ENCODE measurements at places on chromosomes 13 and 19. TPM values are rescaled to one million over a fixed set of nuclear protein-coding genes. Genes with fewer than 3 reads are reported as not detected.

The GSX1 gene
- total RNA-seq, result not detected

The TICAM1 gene
- 19.7 TPM for total RNA-seq

The GFY gene
- total RNA-seq, result not detected

- H3K4me1 ChIP-seq, result no peaks in the 10 kb centered on the region
- H3K4me3 ChIP-seq, result no peak overlapping the region
- peaks cover 62% of the 10 kb centered on the region for H3K36me3 ChIP-seq
- no peak overlapping the region for H3K27ac ChIP-seq
Measured at GRCh38 chr19:8821748-8822241, 10.3 kb downstream of the ZNF558 start.

DNA sequence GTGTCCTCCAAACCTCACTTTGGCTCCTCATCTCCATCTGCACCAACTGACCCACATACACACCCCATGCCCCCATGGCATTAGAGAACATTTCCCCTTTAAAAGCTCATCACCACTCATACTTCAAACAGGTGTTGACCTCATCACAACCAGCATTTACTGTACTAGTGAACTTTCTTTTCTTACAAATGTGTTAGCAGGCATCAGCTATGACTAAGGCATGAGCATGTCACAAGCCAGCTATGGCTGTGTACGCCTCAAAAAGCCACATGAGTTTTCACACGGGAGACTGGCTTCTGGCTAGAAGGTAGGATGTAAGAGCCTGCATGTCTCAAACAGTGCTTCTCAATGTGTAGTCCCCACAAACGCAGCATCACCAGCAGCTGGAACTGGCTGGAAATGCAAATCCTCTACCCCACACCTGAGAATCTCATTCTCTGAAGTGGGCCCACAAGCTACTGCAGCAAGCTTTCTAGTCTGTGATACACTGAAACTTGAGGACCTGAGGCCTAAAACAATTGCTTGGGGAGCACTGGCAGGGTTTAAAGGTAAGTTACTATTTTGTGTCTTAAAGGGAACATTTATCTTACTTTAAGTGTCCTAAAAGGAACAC lies 66.8 kb downstream of the TUBGCP3 start:
- no peak overlapping the region for H3K27ac ChIP-seq
- H3K4me3 ChIP-seq, result no peak overlapping the region
- no peak for DNase-seq
- H3K4me1 ChIP-seq, result no peaks in the 10 kb centered on the region
- H3K27me3 ChIP-seq, result no peaks in the 10 kb centered on the region
- peaks cover 49% of the 10 kb centered on the region for H3K36me3 ChIP-seq

- H3K4me3 ChIP-seq, result no peak overlapping the region
- no peaks in the 10 kb centered on the region for H3K27me3 ChIP-seq
- DNase-seq, result no peak
- no peaks in the 10 kb centered on the region for H3K36me3 ChIP-seq
- no peaks in the 10 kb centered on the region for H3K4me1 ChIP-seq
- no peak overlapping the region for H3K27ac ChIP-seq
Measured at GRCh38 chr13:94268661-94269060, 210.8 kb downstream of the DCT start.

- H3K4me3 ChIP-seq, result no peak overlapping the region
- DNase-seq, result no peak
- peaks cover 9% of the 10 kb centered on the region for H3K36me3 ChIP-seq
- no peaks in the 10 kb centered on the region for H3K27me3 ChIP-seq
Measured at GRCh38 chr13:97460853-97461252, 26.9 kb downstream of the RAP2A start.

DNA sequence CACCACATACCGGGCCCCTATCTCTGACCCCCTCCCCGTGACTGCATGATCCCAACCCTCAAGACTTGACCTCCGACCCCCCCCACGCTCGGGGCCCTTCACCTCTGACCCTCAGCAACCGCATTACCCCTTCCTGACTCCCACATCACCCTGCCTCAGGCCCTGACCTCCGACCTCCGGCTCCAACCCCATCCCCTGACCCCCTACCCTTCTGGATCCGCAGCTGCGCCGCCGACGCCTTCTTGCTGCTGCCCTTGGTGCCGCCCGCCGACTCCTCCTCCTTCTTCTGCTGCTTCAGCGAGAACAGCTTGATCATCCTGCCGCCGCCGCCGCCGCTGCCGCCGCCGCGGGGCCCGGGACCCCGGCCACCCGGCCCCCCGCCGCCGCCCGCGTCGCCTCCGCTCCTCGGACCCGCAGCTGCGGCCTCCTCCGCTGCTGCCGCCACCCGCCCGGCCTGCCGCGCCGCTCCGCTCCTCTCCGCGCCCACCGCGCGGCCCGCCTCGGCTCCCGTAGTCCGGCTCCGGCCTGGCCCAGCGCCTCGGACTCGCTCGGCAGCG lies at the start of gene UBE2M:
TSS of gene UBE2M (minus strand) at position 546 of the 557 bp plus-strand sequence. CDS start at position 316, 230 bp downstream.
- no peaks in the 10 kb centered on the region for H3K27me3 ChIP-seq
- peak within 1 kb of the TSS; percentile 93 for H3K4me3 ChIP-seq
- peaks cover 4% of the 10 kb centered on the region for H3K36me3 ChIP-seq

DNA sequence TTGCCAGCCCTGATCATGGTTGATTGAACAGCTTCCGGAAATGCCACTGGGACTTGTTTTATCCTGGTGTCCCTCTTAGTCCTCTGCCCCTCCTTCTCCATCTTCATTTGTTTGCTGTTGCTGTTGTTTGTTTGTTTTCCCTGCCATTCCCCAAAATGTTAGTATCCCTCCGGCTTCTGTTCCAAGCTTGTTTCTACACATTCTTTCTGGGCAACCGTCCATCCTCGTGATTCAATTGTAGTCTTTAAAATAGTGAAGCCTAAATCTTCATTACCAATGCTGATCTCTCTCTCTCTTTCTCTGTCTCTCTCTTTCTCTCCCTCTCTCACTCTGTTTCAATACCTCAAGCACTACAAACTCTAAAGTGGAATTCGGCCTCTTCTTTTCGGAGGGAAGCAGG lies 649.3 kb upstream of the ARGLU1 start:
- no peaks in the 10 kb centered on the region for H3K4me1 ChIP-seq
- H3K4me3 ChIP-seq, result no peak overlapping the region
- H3K36me3 ChIP-seq, result no peaks in the 10 kb centered on the region
- no peak overlapping the region for H3K27ac ChIP-seq

GRCh38 chr13:46630431-46631178 lies 77.6 kb downstream of the LRCH1 start:
- H3K27ac ChIP-seq, result peak overlapping the region; percentile 68
- no peaks in the 10 kb centered on the region for H3K27me3 ChIP-seq
- peaks cover 35% of the 10 kb centered on the region for H3K4me1 ChIP-seq
- H3K4me3 ChIP-seq, result no peak overlapping the region

GRCh38 chr19:43773725-43774102 lies 7.1 kb downstream of the KCNN4 start:
- no peaks in the 10 kb centered on the region for H3K36me3 ChIP-seq
- H3K4me3 ChIP-seq, result no peak overlapping the region
- DNase-seq, result no peak
